ENCODE measurements at places on chromosomes 4 and X.

DNA sequence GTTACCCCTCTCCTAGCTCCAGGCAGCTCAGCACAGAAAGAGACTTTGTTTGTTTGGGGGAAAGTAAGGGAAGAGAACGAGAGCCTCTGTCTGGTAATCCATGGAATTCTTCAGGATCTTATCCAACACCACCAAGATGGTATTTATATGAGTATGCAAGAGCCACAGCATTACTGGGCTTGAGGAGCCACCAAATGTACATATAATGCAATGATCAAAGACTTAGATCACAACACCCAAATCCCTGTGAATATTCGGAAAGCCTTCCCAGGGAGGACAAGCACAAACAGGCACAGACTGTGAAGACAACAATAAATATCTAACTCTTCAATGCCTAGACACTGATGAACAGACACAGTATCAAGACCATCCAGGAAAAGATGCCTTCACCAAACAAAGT lies 116.6 kb downstream of the UPRT start:
- DNase-seq, result no peak

- no peak for DNase-seq
These were observed 35.0 kb upstream of the SLC4A4 start for GRCh38 chr4:71303850-71304249.

DNA sequence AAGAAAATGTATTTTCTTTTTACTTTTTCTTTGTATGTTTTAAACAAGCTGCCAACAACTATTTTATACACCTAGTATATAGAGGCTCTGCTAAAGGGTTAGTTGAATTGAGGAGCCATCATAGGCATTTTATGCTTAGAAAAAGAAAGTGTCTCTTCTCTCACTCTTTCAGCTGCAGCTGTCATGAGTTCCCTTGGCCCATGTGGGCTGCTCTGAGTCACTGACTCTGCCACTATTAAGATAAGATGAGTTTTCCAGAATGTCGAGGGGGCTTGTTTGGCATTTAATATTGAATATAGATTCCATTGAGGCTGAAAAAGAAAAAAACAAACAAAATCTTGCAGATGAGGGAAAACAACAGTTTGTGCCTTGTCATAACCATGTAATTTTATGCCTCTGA lies 126.0 kb upstream of the PAQR3 start:
- DNase-seq, result no peak

GRCh38 chrX:132651421-132652086 lies 162.7 kb upstream of the MBNL3 start:
- no peak for DNase-seq

GRCh38 chrX:14125462-14125861 lies 95.8 kb upstream of the GEMIN8 start:
- DNase-seq, result no peak

- peak; percentile 2 for DNase-seq
These were observed at the start of gene NSUN7 for GRCh38 chr4:40749717-40750460. Gene NSUN7, plus strand, starts transcription at chr4:40749955. Its CDS starts 739 bp downstream, at chr4:40750694.

GRCh38 chr4:180808862-180809261 lies 1434.3 kb upstream of the TENM3 start:
- no peak for DNase-seq

DNA sequence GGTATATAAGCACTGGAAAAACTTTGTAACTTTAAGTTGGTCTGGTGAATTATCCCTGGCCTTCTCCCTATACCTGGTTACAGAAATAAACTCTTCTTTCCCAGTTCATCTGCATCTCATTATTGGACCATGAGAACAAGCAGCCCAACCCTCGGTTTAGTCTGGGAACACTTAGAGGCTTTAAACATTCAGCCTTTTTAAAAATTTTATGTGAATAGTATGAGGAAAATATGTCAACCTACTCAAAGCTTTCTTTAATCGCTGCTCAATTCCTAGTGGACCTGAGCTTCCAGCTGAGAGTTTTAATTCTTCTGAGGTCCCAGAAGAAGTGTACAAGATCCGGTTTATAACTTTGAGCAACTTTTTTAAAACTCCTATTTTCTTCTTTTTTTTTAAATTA lies 358.6 kb upstream of the NOCT start:
- no peak for DNase-seq

DNA sequence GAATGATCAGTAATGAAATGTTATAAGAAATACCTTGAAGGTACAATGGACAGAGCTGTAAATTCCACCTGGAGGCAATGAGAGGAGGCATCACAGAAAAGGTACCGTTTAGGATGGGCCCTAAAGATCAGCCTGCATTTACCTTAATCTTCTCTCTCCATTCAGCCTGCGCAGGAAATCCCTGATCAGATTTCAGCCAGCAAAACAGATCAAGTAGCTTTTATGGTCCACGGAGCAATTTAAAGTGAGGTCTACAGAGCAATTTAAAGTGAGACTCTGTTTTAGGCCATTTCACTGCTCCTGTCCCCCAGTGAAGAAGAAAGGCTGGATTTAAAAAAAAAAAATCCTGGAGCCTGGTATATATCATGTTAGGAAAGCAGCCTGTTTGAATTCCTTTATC lies 195.1 kb upstream of the VCX start:
- DNase-seq, result no peak

- no peak for DNase-seq
These were observed 73.7 kb downstream of the SPCS3 start for GRCh38 chr4:176393306-176394013.

GRCh38 chrX:53711436-53711835 lies 24.9 kb upstream of the HUWE1 start:
- DNase-seq, result no peak

GRCh38 chr4:83772685-83773084 lies 236.8 kb downstream of the GPAT3 start:
- DNase-seq, result no peak

GRCh38 chrX:144297221-144297620 lies 413.4 kb downstream of the UBE2NL start:
- no peak for DNase-seq

GRCh38 chrX:7542587-7543380 lies 300.2 kb upstream of the VCX start:
- no peak for DNase-seq

DNA sequence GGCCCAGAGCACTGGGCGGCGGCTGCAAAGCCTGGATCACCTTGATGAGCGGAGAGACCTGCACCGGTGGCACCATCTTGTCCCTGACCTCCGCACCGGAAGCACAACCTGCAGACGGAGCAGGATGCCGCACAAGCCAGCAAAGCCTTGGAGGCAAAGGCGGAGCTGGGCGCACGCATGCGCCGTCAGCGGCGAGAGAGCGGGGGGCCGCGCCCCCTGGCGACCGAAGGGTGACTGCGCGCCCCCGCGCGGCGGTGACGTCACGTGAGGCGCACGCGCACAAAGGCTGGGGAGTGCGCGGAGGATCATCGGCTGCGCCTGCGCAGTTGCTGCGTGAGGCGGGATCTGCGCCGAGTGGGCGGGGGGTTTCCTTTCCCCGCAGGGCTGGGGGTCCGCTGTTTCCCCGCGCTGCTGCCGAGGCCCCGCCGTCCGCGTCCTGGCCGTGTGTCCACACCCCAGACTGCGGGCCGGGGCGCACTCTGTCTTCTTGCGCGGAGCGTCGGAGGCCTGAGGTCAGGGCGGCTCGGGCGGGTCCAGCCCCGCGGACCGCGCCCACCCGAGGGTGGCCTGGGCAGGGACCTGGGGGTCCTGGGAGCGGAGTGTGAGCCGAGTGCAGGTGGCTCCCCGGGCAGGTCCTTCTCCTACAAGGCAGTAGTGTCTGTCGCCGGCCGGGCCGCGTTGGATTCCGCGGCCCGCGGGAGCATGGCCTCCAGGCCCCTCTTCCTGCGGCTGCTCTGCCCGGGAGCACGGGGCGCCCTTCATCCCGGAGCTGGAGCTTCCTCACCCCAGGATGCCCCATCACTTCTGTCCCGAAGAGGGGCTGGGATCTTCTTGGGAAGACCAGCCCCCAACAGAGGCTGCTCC lies at the start of the genes ATP5ME and MYL5:
Gene ATP5ME, minus strand, starts transcription at position 105 of the 864 bp plus-strand sequence. Its CDS starts 29 bp downstream, at position 76.
Gene MYL5, plus strand, starts transcription at position 371 of the 864 bp plus-strand sequence. CDS start 3,485 bp downstream, outside the sequence.
- DNase-seq, result peak; percentile 95

GRCh38 chr4:75495476-75495875 lies 18.7 kb downstream of the RCHY1 start:
- no peak for DNase-seq

DNA sequence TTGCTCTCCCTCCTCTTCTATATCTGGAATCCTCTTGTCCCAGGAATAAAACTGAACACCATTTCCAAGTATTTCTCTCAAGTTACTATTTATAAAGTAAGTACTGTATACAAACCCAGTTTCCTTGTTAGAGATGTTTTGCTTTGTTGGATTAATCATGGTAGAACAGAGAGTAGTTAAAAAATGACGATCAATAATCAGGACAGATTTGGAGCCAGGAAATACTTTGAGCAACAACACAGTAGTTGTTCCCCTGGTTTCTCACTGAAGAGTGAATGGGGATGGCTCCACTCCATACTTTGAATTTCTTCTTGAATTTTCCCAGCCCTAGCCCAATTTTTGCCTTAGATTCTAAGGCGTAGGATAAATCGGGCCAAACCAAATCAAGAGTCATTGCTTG lies 21.4 kb downstream of the MGST2 start:
- DNase-seq, result no peak

DNA sequence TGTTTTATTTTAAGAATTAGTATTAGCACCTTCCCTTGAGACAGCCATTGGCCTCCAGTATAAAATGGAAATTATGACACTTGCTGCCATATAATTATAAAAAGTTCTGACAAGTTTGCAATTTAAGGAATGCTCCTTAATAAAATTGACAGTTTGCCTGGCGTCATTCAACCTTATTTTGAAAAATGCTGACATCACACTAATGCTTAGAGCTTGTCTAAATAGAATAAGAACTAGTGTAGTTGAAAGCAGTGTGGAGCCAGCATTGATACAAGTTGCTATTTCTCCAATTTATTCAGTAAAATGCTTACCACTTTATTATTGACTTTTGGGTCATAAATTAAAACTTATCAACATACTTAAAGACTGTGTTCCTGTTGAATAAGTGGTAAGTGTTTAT lies 54.3 kb upstream of the ARX start:
- DNase-seq, result no peak

- DNase-seq, result peak; percentile 35
These were observed 4.3 kb upstream of the DDX60L start for GRCh38 chr4:168484626-168485025.

DNA sequence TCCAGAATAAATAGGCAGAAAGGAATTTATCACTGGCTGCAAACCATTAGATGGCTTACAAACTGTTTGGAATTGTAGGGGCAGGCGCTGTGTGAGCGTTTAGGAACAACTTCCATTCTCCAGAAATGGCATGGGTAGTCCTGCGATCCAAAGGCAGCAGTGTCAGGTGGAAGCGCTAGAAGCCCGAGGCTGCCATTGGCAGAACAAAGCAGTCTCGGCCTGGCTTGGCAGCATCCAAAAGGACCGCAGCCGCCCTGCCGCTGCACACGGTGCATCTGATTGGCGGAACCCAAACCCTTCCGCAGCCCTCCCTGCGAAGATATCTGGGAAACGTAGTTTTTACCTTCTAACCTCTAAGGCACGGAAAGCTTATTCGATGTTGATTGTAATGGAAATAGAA lies 23.6 kb upstream of the YTHDC1 start:
- peak; percentile 56 for DNase-seq

DNA sequence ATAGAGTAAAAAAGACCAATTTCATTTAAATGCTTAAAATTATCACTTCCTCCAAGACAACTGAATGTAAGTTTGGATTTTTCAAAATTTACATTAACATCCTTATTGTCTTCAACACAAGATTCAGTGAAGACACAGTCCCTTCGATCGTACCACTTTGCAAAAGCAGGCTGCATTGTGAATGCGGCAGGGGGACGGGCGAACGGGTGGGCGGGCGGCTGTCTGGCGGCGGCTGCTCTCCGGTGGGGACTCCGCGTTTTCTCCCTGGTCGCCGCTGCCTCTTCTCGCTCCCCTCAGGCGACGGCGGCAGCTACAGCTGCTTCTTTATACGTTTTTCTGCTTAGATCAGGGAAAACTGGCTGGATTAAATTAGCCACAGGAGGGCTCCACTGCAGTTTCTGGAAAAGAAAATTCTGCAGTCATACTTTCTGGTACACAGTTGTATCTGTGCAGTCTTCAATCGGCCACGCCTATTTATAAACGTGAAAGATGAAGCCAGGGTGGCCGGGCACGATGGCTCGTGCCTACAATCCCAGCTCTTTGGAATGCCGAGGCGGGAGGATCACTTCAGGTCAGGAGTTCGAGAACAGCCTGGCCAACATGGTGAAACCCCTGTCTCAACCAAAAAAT lies 33.9 kb upstream of the HPF1 start:
- DNase-seq, result peak; percentile 75

DNA sequence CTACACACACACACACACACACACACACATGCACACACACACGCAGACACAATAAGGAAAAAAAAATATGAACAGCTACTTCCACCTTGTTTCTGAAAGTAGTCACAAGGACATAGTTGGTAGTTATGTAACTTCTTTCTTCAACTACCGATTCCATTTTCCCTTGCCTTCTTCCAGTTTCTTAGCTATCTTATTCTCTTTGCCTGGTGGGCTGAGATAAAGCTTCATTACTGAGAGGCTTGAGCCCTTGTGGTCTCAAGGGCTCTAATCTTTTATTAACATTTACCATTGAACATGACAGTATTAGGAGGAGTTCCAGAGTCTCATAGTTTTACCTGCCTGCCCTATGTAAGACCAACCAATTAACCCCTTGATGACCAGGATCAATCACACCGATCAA lies 8.9 kb upstream of the SMIM10 start:
- DNase-seq, result no peak

DNA sequence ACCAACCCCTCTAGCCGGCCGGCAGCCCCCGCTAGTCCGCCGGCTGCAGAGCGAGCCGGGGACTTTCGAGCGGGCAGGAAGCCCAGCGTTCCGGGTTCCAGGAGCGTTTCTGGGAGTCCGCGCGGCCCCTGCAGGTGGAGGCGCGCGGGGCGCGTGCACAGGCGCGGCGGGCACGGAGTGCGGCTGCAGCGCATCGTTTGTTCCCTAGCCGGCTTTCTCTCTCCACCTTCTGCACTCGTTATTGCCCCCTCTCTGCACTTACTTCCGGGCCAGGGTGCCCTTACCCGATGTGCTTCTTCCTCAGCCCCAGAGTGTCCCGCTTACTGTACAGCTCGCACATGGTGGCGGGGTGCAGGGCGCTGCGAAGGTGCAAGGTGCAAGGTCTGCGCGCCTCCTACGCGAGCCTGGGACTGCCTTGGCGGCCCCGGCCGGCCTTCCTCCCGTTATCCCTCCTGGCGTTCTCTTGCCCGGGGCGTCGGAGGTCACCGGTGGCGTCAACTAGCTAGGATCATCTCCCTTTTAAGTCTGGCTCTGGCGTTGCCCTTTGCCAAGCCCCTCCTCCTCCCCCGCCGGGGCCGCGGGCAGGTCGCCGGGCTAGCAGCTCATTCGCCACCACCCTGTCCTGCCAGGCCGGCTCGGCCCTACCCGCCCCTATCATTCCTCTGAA lies at the start of gene ETNPPL:
Gene ETNPPL, minus strand, starts transcription at position 495 of the 667 bp plus-strand sequence. Its CDS starts 155 bp downstream, at position 340.
- no peak for DNase-seq
